ENCODE measurements at places on chromosomes 12 and 14.

GRCh38 chr14:21860172-21860571 lies 186.6 kb upstream of the OR4E1 start:
- DNase-seq: peak; percentile 16

DNA sequence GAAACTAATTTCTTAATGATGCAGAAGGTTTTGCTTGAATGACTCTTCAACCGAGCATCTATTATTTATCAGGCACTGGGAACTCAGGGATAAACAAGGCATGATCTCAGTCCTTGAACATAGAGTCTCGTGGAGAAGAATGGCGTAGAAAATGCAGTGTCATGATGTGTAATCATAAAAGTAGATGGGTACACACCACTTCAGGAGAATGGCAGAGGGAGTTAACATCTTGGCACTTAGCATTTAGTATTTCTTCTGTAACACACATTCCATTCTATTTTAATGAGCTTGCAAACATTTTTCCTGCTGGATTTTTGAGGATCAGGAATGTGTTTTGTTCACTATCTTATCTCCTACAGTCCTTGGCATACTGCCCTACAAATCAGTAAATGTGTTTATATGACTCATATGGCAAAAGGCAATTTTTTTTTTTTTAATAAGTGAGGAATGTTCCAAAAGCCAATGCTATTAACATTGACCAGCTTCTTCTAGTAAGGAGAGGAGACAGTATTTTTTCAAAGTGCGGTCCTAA lies 3.8 kb downstream of the TXNRD1 start:
- DNase-seq: no peak

DNA sequence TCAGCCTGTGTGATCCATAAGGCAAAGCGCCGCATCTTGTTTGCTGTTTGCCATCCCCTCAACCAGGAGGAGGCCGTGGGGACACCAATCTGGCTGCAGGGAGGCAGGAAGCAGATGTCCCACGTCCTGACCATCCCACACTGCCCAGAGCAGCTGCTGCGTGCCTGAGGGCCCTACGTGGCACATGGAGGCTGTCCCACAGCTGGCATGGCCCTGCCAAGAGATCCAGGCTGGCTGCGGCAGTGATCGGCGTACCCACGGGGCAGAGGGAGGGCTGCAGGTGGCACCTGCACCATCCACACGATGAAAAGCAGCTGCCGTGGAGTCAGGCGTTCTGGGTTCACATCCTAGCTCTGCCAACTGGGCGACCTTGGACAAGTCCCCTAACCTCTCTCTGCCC lies 42.0 kb downstream of the NCOR2 start:
- no peak for DNase-seq

DNA sequence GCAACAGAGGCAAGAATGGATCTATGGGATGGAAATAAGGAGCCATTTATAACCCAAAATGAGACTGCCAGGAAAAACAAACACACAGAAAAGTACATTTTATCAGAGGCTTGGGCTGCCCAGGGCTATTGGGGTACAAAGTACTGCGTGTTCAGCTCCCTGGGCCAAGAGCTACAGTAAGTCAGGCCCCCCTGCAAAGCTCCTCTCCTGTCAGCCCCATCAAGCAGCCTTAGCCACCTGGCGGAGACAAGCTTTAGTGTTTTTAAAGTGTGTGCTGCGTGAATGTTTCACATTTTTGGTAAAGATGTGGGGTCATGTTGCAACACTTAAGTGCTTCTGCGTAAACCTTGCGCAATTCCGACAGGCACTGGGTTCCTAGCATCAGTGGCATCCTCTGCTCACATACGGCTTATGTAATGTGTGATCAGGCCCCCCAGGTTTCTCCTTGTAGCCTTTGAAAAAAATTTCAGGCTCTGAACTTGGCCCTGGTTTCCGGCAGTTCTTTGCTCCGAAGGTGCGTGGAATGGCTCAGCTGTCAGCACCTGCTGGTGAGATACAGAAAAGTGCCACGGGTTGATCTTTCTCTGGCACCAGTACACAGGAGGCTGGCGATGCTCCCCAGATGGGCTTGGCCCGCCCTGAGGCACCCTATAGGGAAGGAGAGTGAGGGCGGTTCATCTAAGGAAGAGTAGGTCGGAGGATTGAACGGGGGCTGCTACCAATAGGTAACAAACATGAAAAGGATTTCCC lies 198.7 kb upstream of the EEA1 start:
- DNase-seq: no peak

DNA sequence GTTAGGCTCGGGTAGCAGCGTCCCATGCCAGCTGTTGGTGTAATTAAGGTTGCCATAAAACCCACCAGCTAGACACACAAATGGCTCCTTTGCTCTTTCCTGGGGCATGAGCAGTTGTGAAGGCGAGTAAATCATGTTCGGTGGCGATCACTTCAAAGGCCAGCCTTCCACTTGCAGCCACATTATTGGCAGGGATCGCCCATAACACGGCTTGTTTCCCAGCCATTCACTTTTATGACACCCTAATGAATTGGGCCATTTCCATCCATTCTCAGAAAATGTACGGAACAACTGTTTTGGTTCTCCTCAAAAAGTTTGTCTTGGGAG lies 63.4 kb downstream of the BEGAIN start:
- no peak for DNase-seq

GRCh38 chr12:14408208-14408607 lies 42.7 kb downstream of the ATF7IP start:
- peak; percentile 20 for DNase-seq

DNA sequence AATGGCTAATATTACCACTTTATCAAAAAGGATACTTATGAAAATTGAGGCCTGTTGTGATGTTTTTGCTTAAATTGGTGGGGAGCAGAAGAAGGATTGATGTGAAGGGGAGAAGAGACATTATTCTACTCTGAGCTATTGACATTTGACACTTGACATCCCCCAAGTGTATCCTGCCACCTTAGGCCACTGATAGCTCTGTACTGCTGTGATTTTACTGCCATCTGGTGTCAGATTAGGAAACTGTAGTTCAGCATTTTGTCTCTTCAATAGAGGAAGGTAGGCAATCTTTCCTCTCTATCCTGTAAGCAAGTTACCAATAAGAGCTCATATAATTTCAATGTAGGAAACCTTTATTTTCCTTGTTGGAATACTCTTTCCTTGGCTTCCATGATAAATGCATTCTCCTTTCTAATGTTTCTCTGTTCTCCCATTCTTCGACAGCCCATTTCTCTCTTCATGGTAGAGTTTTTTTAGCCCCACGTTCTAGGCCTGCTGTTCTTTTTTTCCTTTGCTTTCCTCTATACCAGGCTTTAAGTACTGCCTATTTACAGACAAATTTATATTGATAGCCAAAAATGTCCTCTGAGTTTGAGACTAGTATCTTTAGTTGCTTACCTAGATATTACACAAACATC lies 46.3 kb downstream of the PPHLN1 start:
- DNase-seq: peak; percentile 52

DNA sequence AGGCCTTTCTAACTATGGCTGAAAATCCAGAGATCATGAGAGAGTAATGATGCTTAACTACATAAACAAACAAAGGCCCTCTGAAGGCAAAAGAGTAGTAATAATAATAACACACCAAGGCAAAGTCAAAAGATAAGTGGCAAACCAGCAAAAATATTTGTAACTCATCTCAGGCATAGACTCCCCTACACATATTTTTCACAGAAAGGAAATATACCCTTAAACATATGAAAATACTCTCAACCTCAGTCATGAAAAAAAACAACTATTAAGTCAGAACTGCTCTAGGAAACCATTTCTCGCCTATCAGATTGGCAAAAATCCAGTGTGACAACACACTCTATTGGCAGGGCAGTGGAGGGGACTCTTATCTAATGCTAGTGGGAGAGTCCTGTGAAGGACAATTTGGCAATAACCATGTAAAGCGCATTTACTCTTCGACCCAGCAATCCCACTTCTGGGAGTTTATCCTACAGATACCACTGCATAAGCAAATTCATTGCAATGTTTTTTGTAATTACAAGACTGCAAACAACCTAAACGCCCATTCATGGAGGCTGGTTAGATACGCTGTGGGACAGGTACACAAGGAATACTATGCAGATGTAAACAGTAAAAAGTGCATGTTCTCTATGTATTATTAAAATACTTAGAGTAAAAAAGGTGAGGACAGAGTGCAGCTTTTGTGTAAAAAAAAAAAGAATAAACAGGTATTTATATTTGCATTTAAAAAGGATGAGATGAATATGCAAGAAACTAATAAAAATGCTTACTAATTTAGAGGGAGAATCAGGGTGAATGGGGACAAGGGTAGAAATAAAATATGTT lies 26.0 kb upstream of the IL22 start:
- no peak for DNase-seq

DNA sequence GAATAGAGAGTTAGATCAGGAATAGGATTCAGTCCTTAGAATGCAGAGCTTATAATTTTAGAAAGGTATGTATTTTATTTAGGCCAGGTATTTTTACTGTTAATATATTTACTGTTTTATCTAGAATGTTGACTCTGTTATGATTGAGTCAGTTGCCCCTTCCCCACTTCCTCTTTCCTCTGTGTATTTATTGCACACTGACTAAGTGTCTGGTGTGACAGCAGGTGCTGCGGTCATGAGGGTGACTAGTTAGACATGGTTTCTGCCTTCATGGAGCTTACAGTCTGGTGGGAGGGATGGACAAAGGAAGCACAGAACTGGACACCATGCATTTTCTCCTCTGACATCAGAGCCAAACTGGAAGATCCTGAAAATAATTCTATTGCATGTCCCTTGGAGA lies 159.8 kb downstream of the CACNA1C start:
- DNase-seq: no peak

GRCh38 chr12:132672678-132673077 lies 14.5 kb downstream of the POLE start:
- DNase-seq: no peak

- DNase-seq: no peak
Observed at GRCh38 chr12:4539167-4539870, 629 bp downstream of the RAD51AP1 start.

All from germinal center (tissue), 1 donor.